Upper lobe of right lung (tissue), 1 donor: ENCODE measurements at places on chromosomes 5 and 9.

- DNase-seq, result no peak
Observed at GRCh38 chr9:18720691-18721090, 246.7 kb downstream of the ADAMTSL1 start.

DNA sequence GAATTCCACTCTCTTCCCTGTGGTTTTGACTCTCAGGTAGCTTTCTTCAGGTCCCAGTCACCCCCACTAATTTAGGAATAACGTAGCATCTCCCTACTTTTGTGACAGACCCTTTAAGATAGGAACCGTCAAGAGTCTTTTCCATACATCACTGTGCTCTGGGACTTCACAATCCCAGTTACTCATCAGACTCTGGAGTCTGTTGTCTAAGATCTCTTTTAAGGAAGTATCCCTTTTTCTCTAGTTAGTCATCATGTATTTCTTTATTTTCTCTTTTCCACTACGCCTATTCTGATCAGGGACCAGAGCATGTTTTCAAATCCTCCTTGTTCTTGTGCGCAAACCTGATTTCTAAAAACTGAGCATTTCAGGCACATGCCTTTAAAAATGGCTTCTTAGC is 143.0 kb downstream of the GOLPH3 start:
- no peak for DNase-seq

DNA sequence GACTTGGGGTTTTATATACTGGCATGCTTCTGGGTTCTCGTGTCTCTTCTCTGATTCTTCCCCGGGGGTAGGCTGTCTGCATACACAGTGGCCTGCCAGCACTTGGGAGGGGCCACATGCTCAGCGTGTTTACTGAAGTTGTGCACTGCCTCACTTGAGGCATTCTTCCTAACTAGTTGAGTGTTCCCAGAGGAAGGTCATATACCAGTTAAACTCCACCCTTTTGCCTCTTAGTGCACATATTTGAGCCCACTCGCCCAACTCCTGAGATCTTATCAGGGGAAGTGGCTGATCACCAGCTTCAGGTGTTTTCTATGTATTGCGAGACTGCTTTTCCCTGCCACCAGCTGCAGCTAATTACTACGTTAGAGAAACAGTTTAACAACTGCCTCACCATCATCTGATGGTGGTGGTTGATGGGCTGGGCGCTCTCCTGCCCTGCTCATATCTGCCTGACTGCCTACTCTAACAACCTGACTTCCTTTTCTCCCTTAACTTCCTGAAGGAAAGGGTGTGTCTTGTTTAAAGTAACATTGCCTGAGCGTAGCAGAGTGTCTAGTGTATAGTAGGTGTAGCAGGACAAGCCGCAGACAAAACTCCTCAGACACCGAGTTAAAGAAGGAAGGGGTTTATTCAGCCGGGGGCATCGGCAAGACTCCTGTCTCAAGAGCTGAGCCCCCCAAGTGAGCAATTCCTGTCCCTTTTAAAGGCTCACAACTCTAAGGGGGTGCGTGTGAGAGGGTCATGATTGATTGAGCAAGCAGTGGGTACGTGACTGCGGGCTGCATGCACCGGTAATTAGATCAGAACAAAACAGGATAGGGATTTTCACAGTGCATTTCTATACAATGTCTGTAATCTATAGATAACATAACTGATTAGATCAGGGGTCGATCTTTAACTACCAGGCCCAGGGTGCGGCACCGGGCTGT is 60.1 kb upstream of the CLINT1 start:
- DNase-seq, result peak; percentile 80

GRCh38 chr9:16184964-16185646 is 632.3 kb downstream of the CCDC171 start:
- no peak for DNase-seq

DNA sequence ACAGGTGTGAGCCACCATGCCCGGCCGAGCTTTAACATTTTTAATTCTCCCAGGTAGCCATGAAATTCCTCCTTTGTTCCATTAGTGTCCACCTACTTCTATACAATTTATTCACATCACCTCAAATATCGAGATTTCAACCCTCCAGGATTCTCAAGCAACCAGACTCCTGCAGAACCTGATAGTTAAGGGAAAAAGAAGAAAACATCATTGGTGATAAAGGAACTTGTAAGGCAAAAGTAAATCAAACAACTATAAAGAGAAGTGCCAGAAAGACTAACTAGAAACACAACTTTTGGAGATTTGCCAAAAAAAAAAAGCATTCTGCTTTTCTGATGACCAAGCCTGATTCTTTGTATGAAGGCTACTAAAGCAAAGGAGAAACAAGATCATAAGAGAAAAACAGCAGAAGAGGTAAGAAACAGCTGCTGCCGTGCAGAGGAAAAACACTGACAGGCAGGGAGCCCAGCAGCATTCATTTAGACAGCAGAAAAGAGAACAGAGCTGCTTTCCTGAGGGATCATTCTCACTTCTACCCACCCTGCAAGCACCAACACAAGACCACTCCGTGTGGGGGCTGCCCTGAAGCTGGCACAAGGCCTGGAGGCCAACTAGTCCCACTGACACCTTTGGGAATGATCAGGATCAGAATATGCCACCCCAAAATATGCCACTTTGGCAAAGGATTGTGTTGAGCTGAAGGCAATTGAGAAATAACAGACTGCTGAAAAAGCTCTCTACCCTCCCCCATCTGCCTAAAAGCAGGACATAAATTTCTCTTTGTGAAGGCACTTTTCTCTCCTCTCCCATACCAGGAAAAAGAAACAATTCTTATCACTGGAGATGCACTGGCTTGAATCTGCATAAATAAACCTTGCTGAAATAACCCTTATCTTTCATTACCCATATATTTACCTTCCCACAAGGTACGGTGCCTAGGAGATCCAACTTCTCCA is 75.1 kb downstream of the ALDH7A1 start:
- no peak for DNase-seq

DNA sequence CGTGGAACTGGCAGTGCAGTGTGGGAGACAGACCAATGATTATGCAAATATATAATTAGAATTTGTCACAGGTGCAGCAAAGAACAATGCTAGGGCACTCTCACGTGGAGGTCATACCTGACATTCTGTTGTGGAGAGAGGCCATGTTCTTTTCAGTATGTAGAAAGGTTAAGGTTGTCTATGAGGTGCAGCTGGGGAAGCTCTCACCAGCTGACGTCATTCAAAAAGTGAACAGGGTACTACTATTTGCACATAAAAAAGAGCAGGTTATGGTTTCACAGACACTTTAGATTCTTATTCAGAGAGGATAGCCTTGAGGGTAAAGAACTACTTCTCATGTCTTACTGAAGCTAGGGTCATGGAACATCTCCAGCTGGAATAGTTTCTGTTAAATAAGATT is 19.1 kb downstream of the SH3GL2 start:
- DNase-seq, result no peak

- DNase-seq, result no peak
Observed at GRCh38 chr5:105238561-105238960, 1676.0 kb upstream of the NUDT12 start.

- no peak for DNase-seq
Observed at GRCh38 chr5:65213921-65214525, 267.7 kb downstream of the ADAMTS6 start.

DNA sequence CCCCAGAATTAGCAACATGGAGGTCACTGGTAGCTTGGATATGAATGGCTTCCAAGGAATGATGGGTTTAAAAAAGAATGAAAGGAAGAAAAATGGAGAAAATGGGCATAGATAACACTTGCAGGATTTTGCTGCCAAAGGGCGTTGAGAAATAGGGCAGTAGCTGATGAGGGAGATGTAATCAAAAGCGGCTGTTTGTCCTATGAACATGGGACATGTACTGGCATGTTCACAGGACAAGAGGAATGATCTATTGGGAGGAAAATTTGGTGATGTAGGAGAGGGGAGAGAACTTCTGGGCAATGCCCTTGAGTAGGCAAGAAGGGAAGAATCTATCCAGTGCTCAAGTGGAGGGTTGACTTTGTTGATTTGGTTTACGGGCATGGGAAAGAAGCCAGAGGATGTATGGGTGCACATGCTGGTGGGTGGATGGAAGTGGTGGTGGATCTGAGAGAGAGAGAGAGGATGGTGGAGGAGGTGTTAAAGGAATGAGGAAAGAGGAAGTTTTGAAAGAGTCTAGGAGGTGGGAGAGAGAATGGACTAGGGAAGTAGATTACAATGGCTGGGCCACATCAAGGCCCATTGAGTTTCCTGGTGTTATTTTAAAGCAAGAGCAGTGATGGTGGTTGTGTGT is 115.1 kb upstream of the MVB12B start:
- no peak for DNase-seq

GRCh38 chr5:122312591-122313406 is 762 bp downstream of the SNCAIP start:
- peak; percentile 66 for DNase-seq

GRCh38 chr9:4986783-4987182 is 1.7 kb downstream of the JAK2 start:
- DNase-seq, result no peak

GRCh38 chr5:94397508-94397907 is 220.9 kb downstream of the KIAA0825 start:
- DNase-seq, result no peak

GRCh38 chr5:15574806-15575325 is 74.9 kb downstream of the FBXL7 start:
- DNase-seq, result no peak

DNA sequence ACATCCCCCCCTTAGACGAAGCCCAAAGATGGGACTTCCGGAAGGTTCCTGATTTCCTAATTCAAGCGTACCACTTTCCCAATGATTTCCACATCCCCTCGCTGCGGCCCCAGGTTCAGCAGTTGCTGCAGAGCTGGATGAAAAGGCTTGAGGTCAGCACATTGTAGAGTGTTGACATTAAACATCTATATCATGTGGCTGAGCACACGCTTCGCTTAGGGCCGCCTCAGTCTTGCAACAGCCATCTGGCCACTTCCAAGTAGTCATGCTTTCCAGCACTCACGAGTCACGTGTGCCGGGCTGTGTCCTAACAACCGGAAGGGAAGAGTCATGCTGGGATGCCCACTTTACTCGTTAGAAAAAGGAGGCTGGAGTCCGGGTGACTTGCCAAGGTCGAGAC is 340.6 kb upstream of the IRX4 start:
- DNase-seq, result peak; percentile 64

- no peak for DNase-seq
Observed at GRCh38 chr5:164934561-164934960, 1429.1 kb downstream of the MAT2B start.

GRCh38 chr9:70120834-70121510 is 77.3 kb downstream of the MAMDC2 start:
- no peak for DNase-seq

DNA sequence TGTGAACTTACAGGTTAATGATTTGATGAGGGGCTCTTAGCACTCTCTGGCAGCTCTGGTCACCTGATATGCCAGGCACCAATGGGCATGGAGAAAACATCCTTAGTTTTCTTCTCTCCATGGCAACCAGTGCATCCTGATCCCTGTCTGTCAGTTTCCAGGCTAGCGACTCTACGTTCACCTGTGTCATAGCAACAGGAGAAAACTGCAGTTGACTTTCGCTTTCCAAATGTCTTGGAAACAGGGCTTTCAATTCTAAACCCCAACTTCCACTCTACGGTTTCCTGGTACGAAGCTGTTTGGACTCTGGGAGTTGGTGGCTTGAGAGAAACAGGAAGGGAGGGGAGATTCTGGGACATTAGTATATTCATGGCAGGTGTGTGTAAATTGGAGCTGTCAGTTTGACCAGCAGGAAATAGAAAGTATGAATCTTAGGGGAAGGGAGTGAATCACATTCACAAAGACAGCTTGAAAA is 74.4 kb downstream of the SLC28A3 start:
- DNase-seq, result no peak

GRCh38 chr5:171093598-171093997 is 215.4 kb upstream of the TLX3 start:
- DNase-seq, result no peak

DNA sequence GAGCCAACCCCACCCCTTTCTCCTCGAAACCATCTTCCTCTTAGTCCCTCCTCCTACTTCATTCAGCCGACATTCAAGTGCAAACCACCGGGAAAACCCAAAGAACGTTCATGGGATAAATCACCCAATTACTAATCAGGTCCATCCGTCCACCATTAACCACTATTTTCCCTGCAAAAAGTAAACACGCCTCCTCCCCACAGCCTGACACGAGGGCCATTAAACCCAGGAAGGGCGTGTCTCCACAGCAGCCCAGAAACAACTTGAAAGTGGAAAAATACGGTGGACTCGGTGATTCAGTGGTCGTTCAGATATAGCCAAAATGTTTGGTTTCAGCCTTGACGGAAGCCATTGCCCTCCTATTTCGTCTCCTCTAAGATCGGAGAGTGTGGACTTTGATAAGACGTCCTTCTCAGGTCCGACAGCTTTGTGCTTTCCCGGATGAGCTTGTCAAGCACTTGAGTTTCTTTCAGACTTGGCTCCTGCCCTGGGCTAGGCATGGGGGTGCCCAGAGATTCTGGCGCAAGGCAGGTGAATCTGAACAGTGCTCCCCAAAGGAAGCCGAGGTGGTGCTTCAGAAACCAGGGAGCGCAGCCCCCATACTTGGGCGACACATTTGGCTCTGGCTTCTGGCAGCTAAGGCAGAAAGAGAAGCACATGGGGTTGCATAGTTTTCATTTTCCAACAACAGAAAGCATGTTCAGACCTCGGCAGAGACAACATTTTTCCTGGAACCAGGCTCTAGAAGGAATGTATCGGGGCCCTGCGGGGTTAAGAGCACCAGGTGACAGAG is 56.6 kb downstream of the SMIM23 start:
- no peak for DNase-seq

GRCh38 chr5:163916861-163917260 is 411.4 kb downstream of the MAT2B start:
- no peak for DNase-seq

DNA sequence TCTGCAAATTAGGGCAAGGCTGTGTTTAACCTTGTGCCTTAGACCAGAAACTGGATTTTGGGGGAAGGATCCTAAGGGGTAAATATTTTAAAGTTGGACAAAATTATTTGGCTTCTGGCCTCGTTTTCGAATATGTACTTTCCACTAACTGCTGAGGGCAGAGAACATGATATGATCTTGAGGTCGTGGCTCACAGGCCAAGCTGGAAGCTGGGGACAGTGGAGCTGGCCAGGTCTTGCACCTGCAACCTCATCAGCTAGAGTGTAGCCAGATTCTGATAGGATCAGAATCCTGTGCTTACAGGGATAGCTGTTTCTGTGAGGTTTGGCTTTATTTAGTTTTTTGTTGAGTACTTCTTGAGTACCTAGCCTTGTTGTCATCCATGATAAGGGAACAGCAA is 24.9 kb downstream of the MAN2A1 start:
- DNase-seq, result no peak

DNA sequence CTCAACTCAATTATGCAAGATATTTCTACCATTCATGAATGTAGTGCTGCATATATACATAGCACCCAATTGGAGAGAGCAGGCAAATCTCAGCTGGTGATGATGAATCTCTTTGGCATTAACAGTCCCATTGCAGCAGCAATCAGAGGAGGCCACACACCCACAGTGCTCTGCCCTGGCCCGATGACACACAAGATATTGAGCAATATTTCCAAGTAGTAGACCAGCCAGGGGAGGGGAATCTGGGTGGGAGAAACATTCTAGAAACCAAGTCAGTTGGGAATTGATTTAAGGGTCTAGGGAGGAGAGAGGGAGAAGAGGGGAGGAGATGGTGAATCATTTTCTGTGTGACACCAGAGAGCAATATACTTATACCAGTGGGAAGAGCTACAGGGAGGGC is 14.9 kb upstream of the C5orf63 start:
- no peak for DNase-seq
